ENCODE measurements at places on chromosomes 7 and 10.

- no peak for DNase-seq
- no peaks in the 10 kb centered on the region for H3K4me1 ChIP-seq
- H3K27me3 ChIP-seq: no peaks in the 10 kb centered on the region
- no peak overlapping the region for H3K4me3 ChIP-seq
- H3K36me3 ChIP-seq: no peaks in the 10 kb centered on the region
- no peak overlapping the region for H3K27ac ChIP-seq
These were observed 638.5 kb downstream of the PHTF2 start for GRCh38 chr7:78437118-78437517.

DNA sequence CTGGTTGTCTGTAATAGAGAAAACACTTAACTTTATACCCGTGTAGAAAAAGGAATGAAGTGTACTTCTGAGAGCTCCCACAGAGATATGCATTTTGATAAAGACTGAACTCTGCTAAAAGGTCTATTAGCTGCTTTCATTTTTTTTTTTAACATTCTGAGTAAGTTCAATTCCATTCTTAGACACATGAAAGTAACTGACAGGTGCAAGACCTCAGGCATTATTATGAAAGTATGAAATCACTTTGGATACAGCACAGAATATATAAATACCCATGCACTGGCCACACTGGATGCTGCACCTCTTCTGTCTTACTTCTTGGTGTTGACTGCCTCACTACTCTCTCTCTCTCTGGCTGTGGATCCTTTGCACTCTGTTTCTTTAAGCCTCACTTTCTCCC is 46.2 kb downstream of the VWDE start:
- H3K4me3 ChIP-seq: no peak overlapping the region
- no peaks in the 10 kb centered on the region for H3K36me3 ChIP-seq
- DNase-seq: no peak
- no peak overlapping the region for H3K27ac ChIP-seq

- H3K27me3 ChIP-seq: no peaks in the 10 kb centered on the region
- no peak for DNase-seq
- H3K36me3 ChIP-seq: peaks cover 37% of the 10 kb centered on the region
These were observed 36.7 kb downstream of the CSGALNACT2 start for GRCh38 chr10:43174969-43175368.

DNA sequence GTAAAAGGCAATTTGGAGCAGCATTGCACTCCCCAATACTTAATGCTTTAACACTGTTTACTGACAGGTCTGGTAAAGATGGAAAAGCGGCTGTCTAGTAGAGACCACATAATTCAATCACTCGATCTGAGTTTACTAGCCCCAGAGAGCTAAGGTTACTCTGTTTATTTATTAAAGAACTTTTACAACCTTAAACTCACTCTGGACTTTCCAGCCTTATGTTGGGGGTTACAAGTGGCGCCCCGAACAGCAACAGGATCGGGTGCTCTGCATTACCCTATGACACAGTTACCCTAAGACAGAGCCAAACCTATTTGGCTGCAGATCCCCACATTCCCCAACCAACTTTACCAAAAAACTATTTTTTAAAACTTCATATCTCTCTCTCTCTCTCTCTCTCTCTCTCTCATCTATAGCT is 43.9 kb downstream of the MRPS24 start:
- H3K27me3 ChIP-seq: no peaks in the 10 kb centered on the region
- H3K36me3 ChIP-seq: no peaks in the 10 kb centered on the region
- DNase-seq: no peak
- H3K4me1 ChIP-seq: no peaks in the 10 kb centered on the region

DNA sequence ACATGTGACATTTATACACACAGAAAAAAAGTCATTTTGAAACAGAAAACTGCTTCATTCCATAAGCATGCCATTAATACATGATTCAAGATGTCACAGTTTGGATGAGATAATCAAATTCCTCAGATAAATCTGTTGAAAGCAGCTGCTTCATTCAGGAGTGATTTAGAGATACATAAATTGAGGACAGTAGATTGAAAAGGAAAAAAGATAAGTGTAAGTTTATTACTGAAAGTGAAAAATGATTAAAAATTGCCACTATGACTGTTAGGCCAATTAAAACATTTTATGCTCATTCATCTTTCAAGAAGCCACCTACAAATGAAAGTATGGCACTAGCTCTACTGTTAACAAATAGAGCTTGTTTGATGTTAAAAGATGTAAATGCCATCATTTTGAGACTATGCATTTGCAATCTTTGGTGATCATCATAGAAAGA is 136.9 kb upstream of the CDK6 start:
- H3K36me3 ChIP-seq: no peaks in the 10 kb centered on the region
- H3K4me1 ChIP-seq: no peaks in the 10 kb centered on the region
- H3K4me3 ChIP-seq: no peak overlapping the region
- no peaks in the 10 kb centered on the region for H3K27me3 ChIP-seq

- no peaks in the 10 kb centered on the region for H3K27me3 ChIP-seq
- no peaks in the 10 kb centered on the region for H3K36me3 ChIP-seq
These were observed 344.1 kb upstream of the HPS1 start for GRCh38 chr10:98790817-98791216.

DNA sequence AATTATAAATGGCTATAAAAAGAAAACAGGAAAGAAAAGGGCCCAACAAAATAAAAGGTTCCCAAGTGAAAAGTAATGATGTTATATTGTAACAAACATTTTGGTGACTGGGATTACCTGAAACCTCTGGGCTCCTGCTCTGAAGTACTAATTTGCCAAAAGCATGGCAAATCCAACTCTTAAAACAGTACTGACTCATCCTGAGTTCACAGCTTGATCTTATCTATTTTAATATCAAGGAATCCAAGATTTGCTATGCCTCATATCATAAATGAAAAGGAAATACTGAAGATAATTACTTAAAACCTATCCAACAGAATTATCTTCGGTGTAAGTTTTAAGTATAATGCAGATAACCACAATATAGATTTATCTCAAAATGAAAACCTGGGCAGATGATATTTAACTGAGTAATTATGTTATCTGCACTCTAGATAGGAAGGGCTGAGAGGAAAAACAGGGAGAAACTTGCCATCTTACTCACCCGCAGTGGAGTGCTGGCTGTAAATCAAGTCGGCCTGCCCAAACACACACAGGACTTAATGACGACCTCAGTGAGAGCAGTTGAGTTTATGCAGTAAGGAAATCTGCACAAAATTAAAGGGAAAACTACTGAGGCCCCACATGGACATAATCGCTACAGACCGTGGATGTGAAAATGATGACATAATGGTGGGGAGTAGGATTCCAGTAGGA is 48.4 kb downstream of the MPP7 start:
- H3K4me3 ChIP-seq: no peak overlapping the region
- no peaks in the 10 kb centered on the region for H3K4me1 ChIP-seq
- no peaks in the 10 kb centered on the region for H3K36me3 ChIP-seq
- H3K27me3 ChIP-seq: no peaks in the 10 kb centered on the region
- no peak overlapping the region for H3K27ac ChIP-seq

DNA sequence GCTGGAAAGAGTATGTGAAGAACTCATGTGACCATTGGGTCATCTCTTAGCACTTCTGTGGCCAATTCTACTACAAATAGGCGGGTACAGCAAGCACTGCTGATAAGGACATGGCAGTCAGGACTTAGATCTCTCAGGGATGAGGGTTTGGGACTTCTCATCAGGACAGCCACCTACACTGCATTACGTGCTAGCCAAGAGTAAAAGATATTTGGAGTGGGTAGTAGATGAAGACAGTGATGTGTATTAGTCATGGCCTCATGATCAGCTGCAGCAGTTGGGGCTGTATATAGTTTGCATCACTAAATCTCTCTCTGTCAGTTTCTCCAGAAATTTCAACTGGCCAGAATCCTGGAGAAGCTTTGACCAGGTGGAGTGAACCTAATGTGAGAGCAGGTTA is 9.2 kb downstream of the TAS2R60 start:
- no peak for DNase-seq
- H3K27ac ChIP-seq: no peak overlapping the region
- no peak overlapping the region for H3K4me3 ChIP-seq
- H3K4me1 ChIP-seq: peaks cover 2% of the 10 kb centered on the region
- H3K27me3 ChIP-seq: no peaks in the 10 kb centered on the region

DNA sequence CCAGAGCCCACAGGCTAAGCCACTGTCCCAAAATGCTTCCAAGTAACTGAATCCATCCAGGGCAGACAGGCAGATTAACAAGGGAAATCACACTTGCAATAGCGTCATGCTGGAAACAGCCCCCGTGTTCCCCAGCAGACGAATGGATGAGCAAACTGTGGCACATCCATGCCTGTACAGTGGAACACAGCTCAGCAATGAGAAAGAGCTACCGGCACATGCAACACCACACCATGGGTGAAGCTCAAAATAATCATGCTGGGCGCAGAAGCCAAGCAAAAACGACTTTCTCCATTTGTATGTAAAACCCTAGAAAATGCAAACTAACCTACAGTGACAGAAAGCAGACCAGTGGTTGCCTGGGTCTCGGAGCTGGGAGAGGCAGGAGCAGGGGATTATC is 153.1 kb downstream of the SLIT1 start:
- H3K27ac ChIP-seq: peak overlapping the region; percentile 99
- peaks cover 82% of the 10 kb centered on the region for H3K4me1 ChIP-seq
- no peaks in the 10 kb centered on the region for H3K27me3 ChIP-seq

DNA sequence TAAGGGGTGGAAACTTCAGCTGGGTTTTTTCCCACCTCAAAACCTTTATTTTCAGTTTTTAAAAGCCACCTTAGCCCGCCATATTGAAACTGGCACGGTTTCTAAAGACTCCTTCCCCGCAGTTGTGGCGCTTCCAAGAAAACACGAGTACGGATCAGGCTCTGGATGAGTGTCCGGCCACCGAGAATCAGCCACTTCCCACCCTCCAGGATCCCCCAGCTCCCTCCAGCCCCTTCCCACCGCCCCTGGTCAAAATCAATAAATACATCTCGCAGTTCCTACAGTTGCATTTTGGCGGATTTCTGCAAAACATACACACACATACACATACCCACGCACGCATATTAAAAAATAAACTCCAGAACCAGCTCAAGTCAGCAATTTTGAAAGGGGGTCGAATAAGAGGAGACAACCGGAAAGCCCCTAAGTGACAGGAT is 1.1 kb downstream of the SFMBT2 start:
- H3K27ac ChIP-seq: peak overlapping the region; percentile 91
- H3K27me3 ChIP-seq: no peaks in the 10 kb centered on the region
- peaks cover 35% of the 10 kb centered on the region for H3K4me1 ChIP-seq

DNA sequence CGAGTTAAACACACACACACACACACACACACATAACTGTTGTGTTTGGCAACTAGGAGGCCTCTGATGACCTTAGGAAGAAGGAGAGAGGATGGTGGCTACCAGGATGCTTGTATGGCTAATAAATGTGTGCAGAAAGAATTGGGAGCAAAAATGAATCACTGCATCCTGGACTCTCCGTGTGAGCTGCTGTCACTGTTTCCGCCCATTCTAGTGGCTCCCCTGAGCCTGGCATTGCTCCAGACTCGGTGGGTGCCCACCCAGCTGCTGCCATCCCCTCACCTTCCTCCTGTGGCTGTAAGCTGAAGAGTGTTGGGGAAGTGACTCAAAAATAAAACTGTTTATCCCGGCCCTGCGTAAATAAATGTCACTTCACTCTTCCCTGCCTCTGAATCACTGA is 149.5 kb upstream of the MINDY3 start:
- no peaks in the 10 kb centered on the region for H3K27me3 ChIP-seq
- no peaks in the 10 kb centered on the region for H3K36me3 ChIP-seq
- no peaks in the 10 kb centered on the region for H3K4me1 ChIP-seq
- no peak for DNase-seq
- H3K4me3 ChIP-seq: no peak overlapping the region
- H3K27ac ChIP-seq: no peak overlapping the region

- H3K27me3 ChIP-seq: no peaks in the 10 kb centered on the region
- no peak overlapping the region for H3K27ac ChIP-seq
- no peaks in the 10 kb centered on the region for H3K36me3 ChIP-seq
- H3K4me1 ChIP-seq: peaks cover 7% of the 10 kb centered on the region
- H3K4me3 ChIP-seq: no peak overlapping the region
- no peak for DNase-seq
These were observed 38.5 kb downstream of the NPTX2 start for GRCh38 chr7:98655611-98656010.

DNA sequence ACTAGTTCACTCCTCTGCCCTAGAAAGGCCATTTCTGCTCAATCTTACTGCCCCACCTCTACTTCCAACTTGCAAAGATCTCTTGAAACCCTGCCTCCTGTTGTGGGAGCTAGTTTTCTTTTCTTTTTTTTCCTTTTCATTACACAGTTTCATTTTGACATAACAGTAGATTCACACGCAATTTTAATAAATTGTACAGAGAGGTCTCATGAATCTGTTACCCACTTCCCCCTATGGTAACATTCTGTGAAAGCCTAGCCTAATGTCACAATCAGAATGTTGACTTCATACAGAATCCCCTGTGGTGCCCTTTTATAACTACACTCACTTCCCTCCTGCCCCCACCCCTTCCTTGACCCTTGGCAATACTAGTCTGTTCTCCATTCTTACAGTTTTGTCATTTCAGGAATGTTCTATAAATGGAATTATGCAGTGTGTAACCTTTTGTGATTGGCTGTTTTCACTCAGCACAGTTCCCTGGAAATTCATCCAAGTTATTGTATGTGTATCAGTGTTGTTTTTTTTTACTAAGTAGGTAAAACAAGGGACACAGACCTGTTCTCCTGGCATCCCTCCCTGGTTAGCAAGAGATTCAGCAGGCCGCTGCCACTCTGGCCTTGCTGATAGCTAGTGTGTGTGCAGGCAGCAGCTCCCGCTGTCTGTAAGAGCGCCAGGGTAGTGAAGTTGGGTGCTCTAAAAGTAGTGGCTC is 21.5 kb downstream of the CHST3 start:
- H3K36me3 ChIP-seq: no peaks in the 10 kb centered on the region
- H3K4me1 ChIP-seq: no peaks in the 10 kb centered on the region
- no peak overlapping the region for H3K27ac ChIP-seq
- no peak for DNase-seq
- H3K4me3 ChIP-seq: no peak overlapping the region

DNA sequence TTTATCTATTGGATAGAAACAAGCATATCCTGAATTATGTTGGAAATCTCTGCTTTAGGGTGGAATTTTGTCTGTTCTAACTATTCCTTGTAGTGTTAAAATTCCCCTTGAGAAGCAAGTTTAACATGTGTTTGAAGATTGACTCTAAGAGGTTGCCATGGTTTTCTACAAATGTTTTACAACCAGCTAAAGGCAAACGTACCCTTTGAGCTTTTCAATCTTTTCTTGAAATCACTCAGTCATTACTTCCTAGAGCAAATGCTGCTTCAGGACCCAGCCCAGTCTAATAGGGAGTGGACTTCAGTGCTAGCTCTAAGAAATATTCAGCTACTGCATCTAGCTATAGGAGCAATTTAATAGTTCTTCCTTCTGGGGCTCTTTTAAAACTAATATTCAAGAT is 118.8 kb upstream of the IFRD1 start:
- H3K27ac ChIP-seq: no peak overlapping the region
- H3K4me1 ChIP-seq: no peaks in the 10 kb centered on the region
- no peak for DNase-seq
- no peaks in the 10 kb centered on the region for H3K27me3 ChIP-seq
- no peaks in the 10 kb centered on the region for H3K36me3 ChIP-seq

Measured in Karpas-422 (cell line).